Hindlimb muscle (tissue), 1 donor: ENCODE measurements at places on chromosomes 11 and 22. TPM values are rescaled to one million over a fixed set of nuclear protein-coding genes. Genes with fewer than 3 reads are reported as not detected.

APOBEC3A gene
- 0.94 TPM for polyA plus RNA-seq

ZNRF3 gene
- 11.7 TPM for polyA plus RNA-seq

APOA5 gene
- not detected for polyA plus RNA-seq

IGSF9B gene
- polyA plus RNA-seq, result 15.4 TPM

EIF4ENIF1 gene
- polyA plus RNA-seq, result 31.3 TPM

SLC22A6 gene
- polyA plus RNA-seq, result not detected

RFPL1 gene
- polyA plus RNA-seq, result not detected

OR2D2 gene
- polyA plus RNA-seq, result not detected

TP53AIP1 gene
- 0.21 TPM for polyA plus RNA-seq
